ENCODE measurements at places on chromosomes 11 and 22.

DNA sequence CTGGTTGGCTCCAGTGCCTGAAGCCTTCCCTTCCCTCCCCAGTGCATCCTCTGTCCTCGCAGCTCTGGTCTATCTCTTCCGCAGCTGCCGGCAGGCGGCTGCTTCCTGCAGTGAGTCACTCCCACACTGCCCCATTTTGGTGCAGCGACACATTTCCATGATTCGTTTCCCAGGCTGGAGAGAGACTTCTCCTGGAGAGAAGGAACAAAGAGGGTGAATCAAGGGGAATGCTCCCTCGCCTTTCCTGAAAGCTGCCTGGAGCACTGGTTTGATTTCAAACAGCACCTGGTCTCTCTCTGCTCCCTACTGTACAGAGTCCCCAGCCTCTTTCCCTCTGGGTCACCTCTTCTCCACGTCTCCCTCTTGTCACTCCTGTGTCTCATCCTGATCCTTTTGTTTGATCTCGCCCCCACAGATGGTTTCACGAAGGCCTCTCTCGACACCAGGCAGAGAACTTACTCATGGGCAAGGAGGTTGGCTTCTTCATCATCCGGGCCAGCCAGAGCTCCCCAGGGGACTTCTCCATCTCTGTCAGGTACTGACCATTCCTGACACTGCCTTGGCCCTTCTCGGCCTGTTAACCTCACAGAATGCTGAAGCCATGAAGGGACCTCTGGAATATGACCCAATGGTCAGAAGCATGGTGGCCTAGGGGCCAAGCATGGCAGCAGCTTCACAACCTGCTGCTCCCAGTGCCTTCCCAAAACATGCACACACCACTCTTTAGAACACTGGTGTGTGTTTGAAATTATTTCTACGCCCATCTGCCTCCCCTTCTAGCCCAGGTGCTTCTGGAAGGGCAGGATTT is at the start of gene TMA7B:
TSS of gene TMA7B (plus strand) at position 758 of the 808 bp plus-strand sequence. CDS start 3,978 bp downstream, outside the sequence.
- peak; percentile 75 for DNase-seq

DNA sequence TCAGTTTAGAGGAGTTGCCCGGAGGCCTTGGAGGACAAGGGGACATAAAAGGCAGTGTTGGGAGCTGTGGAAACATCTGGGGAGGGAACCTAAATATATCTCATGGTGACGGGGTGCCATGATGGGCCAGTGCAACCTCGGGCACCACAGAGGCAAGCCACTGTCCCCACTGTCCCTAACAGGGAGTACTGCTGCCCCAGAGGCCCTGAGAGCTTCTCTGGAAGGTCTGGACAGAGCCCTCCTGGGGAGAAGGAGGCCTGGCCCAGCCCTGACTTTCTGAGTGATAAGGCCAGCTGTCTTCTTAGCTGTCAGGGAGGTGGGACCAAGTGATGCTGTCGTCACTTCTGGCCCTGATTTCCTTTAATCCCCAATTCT is 5.5 kb upstream of the P2RY6 start:
- DNase-seq, result no peak

DNA sequence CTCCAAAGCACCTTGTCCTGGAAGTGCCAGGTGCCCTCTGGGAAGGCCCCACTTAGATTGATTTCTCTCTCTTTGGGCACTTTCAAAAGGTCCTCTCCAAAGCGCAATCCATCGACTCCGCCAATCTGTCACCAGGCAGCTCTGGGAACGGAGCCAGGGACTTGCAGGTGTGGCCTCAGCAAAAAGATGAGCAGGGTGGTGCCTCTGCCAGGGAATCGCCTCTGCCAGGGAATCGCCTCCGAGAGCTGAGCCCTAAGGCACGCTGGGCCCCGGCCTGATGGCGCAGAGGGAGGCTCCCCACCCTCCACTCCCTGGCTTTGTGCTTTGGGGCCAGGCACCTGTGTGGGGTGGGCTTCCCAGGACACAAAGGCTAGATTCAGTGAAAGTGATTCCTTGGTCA is 1391.3 kb downstream of the TBC1D22A start:
- DNase-seq, result no peak

- DNase-seq, result no peak
Observed at GRCh38 chr11:122331079-122331478, 215.1 kb upstream of the BLID start.

Measured in AG20443 (cell line).